ENCODE measurements at places on chromosomes 3 and 15.

DNA sequence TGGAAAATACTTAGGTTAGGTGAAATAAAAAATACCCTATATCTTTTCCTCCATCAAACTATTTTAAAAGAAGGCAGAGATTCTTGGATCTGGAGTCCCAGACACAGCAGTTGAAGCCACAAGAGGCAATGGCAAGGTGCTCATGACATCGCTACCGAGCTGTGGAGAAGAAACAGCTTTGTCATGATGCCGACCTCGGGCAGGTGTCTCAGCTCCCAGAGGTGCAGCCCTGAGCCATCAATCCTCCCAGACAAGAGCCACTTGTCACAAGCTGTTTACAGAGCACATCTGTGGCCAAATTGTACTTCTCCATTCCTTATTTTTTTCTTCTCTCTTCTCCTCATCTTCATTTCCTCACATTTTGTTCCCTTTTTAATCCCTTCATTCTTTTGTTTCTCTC, 50.8 kb downstream of the GPR176 start:
- DNase-seq, result no peak

- no peak for DNase-seq
Observed at GRCh38 chr3:152402695-152403451, 134.1 kb downstream of the MBNL1 start.

DNA sequence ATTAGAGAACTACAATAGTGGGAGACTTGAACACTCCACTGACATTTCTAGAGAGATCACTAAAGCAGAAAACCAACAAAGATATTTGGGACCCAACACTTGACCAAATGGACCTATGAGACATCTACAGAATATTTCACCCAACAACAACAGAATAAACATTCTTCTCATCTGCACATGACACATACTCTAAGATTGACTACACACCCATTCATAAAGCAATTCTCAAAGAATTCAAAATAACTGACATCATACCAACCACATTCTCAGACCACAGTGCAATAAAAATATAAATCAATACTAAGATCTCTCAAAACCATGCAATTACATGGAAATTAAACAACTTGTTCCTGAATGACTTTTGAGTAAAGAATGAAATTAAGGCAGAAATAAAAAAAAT, 473.7 kb downstream of the LPP start:
- no peak for DNase-seq

DNA sequence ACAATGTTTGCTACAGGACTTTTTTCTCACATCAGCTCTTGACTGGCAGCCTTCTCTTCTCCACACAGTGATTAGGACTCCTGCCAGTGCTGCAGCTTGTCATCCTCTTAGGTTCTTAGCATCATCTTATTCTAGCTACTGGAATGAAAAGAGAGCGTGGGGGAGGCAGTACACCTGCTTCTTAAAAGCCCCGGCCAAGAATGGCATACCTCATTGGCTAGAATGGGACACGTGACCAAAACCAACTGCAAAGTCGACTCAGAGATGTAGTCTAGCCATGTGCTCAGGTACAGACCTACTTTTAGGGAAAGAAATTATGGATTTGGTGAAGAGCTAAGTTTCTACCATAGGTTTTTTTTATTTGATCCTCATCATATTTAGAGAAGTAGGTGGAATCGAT, 44.1 kb downstream of the RARB start:
- DNase-seq, result no peak

GRCh38 chr3:110799271-110799670, 272.3 kb upstream of the NECTIN3 start:
- DNase-seq, result no peak

DNA sequence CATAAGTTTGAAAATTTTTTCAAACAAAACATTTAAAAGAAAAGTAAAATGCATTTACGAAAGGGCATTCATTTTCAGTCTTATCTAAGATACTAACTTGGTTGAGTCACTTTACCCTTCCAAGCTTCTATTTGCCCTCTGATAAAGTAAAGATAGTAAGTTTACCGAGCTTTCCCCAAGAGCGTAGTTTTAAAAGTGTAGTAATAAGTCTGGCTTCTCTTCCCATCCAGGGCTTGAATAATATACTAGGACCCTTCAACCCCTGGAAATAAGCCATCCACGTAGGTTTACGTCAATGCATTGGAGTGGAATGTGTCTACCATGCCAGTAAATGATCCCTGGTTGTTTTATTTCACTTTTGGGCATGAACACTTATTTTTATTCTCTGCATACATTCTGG, 608.3 kb downstream of the NTRK3 start:
- no peak for DNase-seq

DNA sequence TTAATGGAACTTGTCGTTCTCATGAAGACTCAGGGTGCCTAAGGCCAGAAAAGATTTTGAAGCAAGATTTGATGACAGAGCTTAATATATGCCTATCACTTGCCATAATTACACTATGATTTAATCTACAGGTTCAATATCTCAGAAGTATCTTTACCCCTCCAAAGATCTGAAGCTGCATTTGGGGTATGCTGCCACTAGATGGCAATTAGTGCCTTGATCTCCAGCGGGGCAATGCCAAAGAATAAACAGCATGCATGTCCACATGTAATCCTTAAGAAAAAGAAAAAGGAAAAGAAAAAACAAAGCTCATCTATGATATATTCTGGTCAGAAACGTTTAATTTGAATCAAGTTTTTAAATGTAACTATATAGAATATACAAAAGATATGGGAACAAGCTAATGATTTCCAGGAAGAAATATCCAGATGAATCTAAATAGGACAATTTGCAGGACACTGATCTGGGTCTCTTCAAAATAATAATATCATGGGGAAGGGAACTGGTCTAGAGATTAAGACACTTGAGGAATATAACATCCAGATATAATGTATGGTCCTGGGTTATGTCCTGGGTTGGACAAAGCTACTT, 55.0 kb upstream of the SOX14 start:
- no peak for DNase-seq

DNA sequence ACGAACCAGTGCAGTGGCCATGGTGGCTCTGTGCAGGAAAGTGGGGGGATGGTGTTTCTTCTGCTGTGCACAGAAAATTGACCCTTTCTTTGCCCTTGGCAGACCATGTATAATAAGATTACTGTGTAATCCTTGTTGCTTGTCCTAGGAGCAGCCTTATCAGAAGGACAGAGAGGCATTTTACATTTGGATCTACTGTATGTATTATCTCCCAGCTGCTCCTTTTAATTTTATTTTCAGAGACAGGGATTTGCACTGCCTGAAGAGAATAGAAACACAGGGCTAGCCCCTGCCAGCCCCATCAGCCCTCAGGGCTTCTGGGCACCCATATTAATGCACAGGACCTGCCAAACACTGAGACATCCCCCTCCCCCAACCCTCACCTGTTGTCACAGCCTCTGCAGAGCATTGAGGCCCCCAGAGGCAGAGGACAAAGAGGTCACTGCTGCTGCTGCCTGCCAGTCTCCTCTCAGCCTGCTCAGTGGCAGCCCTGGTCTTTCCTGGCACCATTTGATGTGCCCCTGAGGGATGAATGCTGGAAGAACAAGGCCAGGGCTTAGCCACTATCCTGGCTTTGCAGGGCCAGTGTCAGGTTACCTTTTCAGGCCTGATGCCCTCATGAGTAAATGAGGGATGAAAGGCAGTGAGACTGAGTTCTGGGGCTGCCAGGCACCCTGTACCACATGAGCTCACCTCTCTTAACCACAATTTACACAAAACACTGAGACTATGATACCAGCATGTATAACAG, 533.4 kb downstream of the NTRK3 start:
- DNase-seq, result no peak

DNA sequence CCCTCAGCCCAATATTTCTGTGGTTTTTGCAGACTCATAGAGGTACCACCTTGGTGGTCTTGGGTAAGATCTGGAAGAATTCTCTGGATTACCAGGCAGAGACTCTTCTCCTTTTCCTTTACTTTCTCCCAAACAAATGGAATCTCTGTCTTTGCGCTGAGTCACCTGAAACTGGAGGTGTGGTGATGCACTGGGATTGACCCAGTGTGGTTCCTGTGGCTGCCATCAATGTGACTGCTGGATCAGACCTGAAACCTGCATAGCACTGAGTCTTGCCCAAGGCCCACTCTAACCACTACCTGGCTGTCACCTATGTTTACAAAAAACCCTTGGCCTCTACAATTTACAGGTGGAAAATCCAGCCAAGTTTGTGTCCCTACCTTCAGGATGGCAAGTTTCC, 295.3 kb downstream of the RBMS3 start:
- DNase-seq, result no peak

DNA sequence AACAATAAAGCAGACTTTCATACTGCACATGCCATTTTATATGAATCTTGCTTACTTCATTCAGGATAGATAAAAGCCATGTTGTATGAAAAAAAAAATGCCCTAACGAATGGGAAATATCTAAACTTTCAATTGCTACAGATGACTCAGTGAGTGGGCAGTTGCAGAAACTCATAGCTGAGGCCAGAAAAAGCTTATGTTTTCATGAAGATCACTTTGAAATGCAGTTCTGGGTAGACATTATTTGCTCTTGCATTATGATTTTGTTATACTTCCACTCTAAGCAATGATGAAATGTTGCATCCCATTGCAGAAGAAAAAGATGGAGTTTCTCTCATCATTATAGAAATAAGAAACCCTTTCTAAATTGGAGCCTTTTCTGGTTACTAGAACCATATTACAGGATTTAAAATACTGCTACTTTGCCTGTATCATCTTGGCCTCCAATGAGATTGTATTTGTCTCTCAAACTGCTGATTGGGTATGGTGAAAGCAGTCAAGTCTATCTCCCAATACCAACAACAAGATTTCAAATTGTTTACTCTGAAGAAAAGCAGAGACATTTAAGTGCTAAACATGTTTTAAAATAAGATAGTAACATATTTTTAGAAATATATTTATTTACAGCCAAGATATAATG, 17.0 kb downstream of the PEAK1 start:
- DNase-seq, result no peak

DNA sequence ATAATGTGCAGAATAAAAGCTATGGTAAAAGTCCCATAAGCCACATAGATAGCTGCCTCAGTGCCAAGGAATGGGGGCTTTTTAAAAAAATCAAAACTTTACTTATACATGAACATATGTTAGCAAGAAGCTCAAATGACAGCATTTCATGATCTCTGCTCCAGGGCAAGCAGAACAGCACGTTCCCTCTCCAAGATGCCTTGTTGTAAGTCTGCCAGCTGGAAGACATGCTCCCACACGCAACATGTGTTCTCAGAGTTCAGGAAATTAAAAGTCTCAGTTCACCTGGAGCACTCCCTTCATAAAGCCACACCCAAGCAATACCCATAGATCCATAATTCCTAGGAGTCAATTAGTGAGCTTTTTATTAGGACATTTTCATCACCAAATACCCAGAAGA, 52.2 kb downstream of the ABI3BP start:
- DNase-seq, result no peak

DNA sequence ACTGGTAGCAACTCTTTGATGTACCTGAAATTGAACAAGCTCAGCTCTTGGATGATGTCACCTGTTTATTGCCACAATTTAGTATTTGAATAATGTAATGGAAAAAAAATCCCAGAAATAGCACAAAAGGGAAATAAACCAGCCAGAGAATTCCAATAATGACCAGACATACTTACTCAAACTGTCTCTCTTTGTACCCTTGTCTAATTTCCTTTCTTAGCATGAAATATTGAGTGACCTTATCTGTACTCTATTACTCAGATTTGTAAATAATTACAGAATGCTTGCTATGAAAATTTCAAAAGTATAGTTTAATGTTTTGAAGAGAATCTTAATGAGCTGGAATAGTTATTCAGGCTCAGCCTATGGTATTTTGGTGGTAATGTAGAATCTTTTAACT, 555.4 kb upstream of the SGO1 start:
- no peak for DNase-seq

DNA sequence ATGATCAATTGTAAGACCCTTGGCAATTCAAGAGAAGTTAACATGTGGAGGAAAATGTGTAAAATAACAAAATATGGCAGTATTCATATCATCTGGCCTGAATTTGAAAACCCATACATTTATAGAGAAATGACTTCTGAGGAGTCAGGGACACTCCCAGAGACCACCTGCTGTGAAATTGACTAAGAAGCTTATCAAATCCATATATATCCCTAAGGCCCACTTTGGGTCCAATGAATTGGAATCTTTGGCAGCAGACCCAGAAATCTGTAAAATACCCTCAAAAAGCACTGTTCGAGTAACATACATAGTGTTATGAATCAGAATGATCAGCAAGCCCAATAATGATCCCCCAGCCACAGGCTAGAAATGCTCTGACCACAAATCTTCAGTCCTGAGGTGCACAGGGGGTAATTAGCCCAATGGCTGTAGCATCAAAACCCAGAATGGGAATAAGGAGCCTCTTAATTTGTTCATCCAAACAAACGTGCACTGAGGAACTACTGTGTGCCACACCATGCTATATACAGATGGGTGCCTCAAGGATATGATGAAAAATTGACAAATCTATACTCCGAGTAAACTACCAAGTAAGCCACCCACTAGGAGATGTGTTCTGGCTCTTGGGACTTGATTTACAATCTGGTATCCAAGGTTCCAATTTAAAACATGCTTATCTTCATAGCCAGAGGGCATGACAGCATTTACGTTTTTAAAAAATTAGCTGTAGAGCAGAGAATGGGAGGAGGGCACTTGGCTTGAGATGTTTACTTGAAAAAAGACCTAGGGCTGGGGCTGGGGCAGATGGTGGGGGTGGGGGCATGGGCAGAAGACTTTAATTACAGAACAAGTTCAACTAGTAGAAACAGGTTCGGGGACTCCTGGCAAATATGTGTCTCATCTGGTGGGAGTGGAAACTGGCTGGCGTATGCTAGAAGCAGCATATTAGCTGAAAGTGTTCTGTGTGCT, 9.1 kb upstream of the ARHGEF3 start:
- DNase-seq, result no peak

- DNase-seq, result no peak
Observed at GRCh38 chr15:91098451-91098850, 1.6 kb upstream of the SV2B start.

All from cortex of kidney (tissue), 1 donor.